ENCODE measurements at places on chromosomes 2 and 18.

GRCh38 chr2:86393521-86394491, 47.4 kb upstream of the KDM3A start:
- H3K27me3 ChIP-seq = no peaks in the 10 kb centered on the region
- no peak overlapping the region for H3K27ac ChIP-seq
- no peak for DNase-seq
- no peaks in the 10 kb centered on the region for H3K36me3 ChIP-seq

DNA sequence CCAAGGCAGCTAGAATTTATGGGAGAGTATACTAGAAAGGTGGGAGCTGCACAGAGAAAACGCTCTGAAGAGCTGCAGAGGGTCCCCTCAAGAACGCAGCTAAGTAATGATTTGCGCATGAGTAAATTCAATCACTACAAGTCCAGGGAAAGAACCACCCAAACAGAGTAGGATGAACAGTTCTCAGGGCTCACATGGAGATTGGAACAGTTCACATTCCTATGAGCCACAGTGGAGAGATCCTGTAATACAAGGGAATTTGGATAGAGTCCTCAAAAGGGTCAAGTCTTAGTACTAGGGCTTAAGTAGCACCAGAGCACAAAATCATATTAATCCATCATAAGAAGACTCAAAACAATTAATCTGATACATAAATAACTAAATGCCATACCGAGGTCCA, 12.7 kb downstream of the OLA1 start:
- no peak for DNase-seq
- no peaks in the 10 kb centered on the region for H3K27me3 ChIP-seq
- H3K4me1 ChIP-seq = peaks cover 5% of the 10 kb centered on the region
- no peak overlapping the region for H3K27ac ChIP-seq
- no peak overlapping the region for H3K4me3 ChIP-seq

- DNase-seq = no peak
- H3K36me3 ChIP-seq = no peaks in the 10 kb centered on the region
- H3K4me1 ChIP-seq = no peaks in the 10 kb centered on the region
- H3K27me3 ChIP-seq = no peaks in the 10 kb centered on the region
- no peak overlapping the region for H3K4me3 ChIP-seq
Observed at GRCh38 chr18:2148823-2149222, 422.5 kb downstream of the METTL4 start.

DNA sequence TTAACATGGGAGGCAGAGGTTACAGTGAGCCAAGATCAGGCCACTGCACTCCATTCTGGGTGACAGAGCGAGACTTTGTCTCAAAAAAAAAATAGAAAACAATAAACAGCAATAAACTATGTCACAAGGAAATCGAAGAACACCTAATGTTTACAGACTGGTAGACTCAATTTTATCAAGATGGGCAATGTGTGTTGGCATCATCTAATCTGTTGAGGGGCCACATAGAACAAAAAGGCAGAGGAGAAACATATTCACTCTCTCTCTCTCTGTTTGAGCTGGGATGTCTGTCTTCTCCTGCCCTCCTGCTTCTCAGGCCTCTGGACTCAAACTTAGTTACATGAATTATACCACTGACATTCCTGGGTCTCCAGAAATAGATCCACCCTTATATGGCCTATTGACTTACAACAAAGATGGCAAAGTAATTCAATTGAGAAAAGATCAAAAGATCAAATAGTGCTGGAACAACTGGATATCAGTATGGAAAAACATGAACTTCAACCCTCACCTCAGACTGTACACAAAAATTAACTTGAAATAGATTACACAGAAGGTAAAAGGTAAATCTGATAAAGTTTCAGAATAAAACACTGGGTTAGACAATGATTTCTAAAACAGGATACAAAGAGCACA, 703.8 kb upstream of the CRIM1 start:
- H3K36me3 ChIP-seq = no peaks in the 10 kb centered on the region
- no peak for DNase-seq
- H3K27me3 ChIP-seq = no peaks in the 10 kb centered on the region
- no peak overlapping the region for H3K27ac ChIP-seq
- H3K4me3 ChIP-seq = no peak overlapping the region
- H3K4me1 ChIP-seq = no peaks in the 10 kb centered on the region

GRCh38 chr2:10184421-10184820, 61.9 kb downstream of the RRM2 start:
- no peak overlapping the region for H3K4me3 ChIP-seq
- H3K27ac ChIP-seq = no peak overlapping the region
- H3K36me3 ChIP-seq = peaks cover 12% of the 10 kb centered on the region
- no peak for DNase-seq
- H3K4me1 ChIP-seq = no peaks in the 10 kb centered on the region

DNA sequence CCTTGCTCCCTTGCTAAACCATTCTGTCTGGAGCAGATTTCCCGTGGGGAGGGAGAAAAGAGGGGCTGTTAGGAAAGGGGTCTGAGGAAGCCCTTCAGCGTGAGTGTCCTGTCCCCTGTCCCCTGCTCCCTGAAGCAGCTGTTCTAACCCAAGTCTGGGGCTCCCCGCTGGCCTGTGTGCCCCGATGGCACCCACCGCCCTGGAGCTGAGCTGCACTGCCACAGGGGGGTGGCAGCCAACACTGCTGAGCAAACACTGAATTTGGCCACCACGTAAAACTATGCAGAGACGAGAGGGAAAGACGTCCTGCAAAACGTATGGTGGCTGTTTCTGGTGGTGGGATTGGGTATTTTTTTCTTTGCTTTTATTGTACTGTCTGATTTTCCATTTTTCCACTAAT, 17.9 kb downstream of the KCNG2 start:
- H3K27ac ChIP-seq = no peak overlapping the region
- no peaks in the 10 kb centered on the region for H3K27me3 ChIP-seq
- H3K36me3 ChIP-seq = no peaks in the 10 kb centered on the region
- H3K4me3 ChIP-seq = no peak overlapping the region
- peaks cover 45% of the 10 kb centered on the region for H3K4me1 ChIP-seq

DNA sequence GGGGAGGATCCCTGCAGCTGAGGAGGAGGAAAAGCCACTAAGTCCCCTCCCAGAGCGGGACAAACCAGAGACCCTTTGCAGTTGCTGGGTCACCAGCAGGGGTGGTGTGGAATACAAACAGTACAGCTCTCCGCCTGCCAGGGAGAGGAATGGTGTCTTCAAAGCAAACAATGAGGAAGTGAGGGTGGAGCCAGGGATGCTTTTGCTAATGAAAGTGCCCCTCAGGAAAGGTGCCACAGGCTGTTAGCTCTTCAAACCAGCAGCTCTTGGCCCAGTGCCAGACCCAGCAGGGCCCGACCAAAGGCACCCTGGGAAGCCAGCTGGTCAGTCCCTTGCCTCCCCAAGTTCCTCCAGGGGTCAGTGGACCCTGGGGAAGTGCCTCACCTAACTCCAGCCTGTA, 102.8 kb downstream of the HIBCH start:
- H3K4me3 ChIP-seq = no peak overlapping the region
- no peaks in the 10 kb centered on the region for H3K27me3 ChIP-seq
- H3K36me3 ChIP-seq = no peaks in the 10 kb centered on the region
- no peaks in the 10 kb centered on the region for H3K4me1 ChIP-seq
- H3K27ac ChIP-seq = no peak overlapping the region

- DNase-seq = no peak
- no peaks in the 10 kb centered on the region for H3K27me3 ChIP-seq
- H3K4me1 ChIP-seq = no peaks in the 10 kb centered on the region
- no peaks in the 10 kb centered on the region for H3K36me3 ChIP-seq
- no peak overlapping the region for H3K27ac ChIP-seq
- H3K4me3 ChIP-seq = no peak overlapping the region
Observed at GRCh38 chr2:99085421-99085820, 56.1 kb upstream of the C2orf15 start.

- H3K27me3 ChIP-seq = no peaks in the 10 kb centered on the region
- no peak overlapping the region for H3K4me3 ChIP-seq
- H3K36me3 ChIP-seq = peaks cover 18% of the 10 kb centered on the region
- DNase-seq = no peak
- no peaks in the 10 kb centered on the region for H3K4me1 ChIP-seq
- no peak overlapping the region for H3K27ac ChIP-seq
Observed at GRCh38 chr2:174124181-174124580, 124.2 kb downstream of the OLA1 start.

- H3K4me3 ChIP-seq = no peak overlapping the region
- no peaks in the 10 kb centered on the region for H3K36me3 ChIP-seq
- no peak overlapping the region for H3K27ac ChIP-seq
- no peaks in the 10 kb centered on the region for H3K4me1 ChIP-seq
- no peak for DNase-seq
Observed at GRCh38 chr2:26613241-26614215, 27.6 kb downstream of the CIB4 start.

- H3K36me3 ChIP-seq = peaks cover 5% of the 10 kb centered on the region
- no peak overlapping the region for H3K4me3 ChIP-seq
- H3K27ac ChIP-seq = no peak overlapping the region
- no peaks in the 10 kb centered on the region for H3K4me1 ChIP-seq
- no peak for DNase-seq
Observed at GRCh38 chr2:177320596-177320995, 56.1 kb upstream of the NFE2L2 start.

DNA sequence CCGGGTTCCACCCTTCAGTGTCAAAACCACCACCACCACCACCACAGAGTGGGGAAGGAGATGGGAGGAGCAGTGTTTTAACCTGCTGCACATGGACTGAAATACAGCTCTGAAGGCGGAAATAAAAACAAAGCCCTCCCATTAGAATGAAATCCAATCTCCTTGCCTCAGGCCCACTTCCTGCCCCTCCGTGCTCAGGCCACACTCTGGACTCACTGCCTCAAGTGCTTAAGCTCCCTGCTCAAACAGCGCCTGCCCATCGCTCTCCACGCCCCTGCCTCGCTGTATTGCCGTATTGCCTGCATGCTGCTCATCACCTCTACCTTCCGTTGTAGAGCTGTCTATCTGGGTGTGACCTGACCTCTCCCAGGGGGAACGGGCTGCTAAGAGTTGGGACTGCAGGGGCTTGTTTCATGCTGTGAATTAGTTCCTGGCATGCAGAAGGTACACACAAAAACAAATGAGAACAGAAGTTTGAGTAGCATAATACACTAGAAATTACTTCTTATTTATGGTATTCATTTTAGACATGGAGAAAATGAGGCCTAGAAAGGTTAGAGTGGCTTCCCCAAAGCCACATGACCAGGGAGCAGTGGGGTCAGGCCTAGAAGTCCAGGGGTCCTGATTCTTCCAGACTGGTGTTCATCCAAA, 31.6 kb upstream of the NEB start:
- H3K4me3 ChIP-seq = no peak overlapping the region
- H3K4me1 ChIP-seq = no peaks in the 10 kb centered on the region

Data from CD14-positive monocyte (primary cell).